Activated T-cell treated with anti-CD3 and anti-CD28 coated beads for 1 hour (primary cell): ENCODE measurements at places on chromosomes 7 and 10.

- no peak for DNase-seq
Observed at GRCh38 chr10:32046151-32046550, 10.1 kb downstream of the KIF5B start.

- no peak for DNase-seq
Observed at GRCh38 chr10:14173706-14174594, 156.8 kb downstream of the FRMD4A start.

GRCh38 chr7:14687777-14688176 lies 214.8 kb downstream of the DGKB start:
- no peak for DNase-seq

- DNase-seq: no peak
Observed at GRCh38 chr7:134710511-134710853, 63.8 kb downstream of the BPGM start.

- no peak for DNase-seq
Observed at GRCh38 chr7:84462259-84462658, 267.7 kb upstream of the SEMA3A start.

DNA sequence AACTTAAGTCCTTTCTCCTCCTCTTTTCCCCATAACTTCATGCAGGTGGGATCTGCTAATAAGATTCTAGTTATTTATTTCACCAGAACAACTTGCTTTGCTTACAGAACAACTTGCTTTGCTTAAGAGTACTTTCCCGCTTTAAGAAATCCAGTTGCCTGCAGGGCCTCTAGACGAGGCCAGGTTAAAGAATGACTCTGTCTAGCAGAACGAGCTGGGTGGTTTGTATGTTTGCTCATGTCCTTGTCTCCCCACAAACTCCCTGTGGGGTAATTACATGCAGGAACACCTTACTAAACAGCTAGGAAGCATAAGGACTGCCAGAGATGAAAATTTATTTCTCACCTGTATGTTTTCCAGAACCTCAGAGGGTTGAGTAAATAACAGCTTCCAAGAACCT lies 8.8 kb upstream of the FZD8 start:
- DNase-seq: no peak

GRCh38 chr7:96303686-96304443 lies 18.0 kb downstream of the SLC25A13 start:
- no peak for DNase-seq
